HepG2 (cell line): ENCODE measurements at places on chromosomes 2 and 18. TPM values are rescaled to one million over a fixed set of nuclear protein-coding genes. Genes with fewer than 3 reads are reported as not detected.
A peak's percentile ranks its signal among the peaks of the same experiment; 100 is the strongest.

DNA sequence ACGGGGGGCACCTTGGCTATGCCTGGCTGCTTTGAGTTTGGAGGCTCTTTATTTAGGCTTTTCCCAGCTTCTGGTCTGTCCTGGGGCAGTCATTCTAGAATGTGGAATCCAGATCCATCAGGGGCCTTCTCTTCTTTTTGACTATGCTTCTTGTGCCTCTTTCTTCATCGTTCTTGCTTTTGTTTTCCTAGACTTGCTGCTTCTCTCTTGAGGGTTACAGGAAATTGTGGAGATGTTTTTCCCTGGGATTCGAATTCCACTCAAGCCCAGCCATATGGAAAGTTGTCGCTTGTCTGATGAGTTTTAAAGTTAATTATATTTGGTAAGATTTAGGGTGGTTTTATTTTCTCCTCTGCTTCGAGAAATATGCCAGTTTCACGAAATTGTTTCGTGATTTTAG lies 2.4 kb downstream of the GLI2 start:
- no peak for DNase-seq
- no peaks in the 10 kb centered on the region for H3K36me3 ChIP-seq
- H3K27me3 ChIP-seq, result peaks cover 24% of the 10 kb centered on the region
- no peak overlapping the region for H3K27ac ChIP-seq

Gene ZEB2
- 0.07 and 0.10 TPM in 2 replicates for polyA plus RNA-seq

Gene MAP3K19
- polyA plus RNA-seq, result not detected in 2 replicates

- no peaks in the 10 kb centered on the region for H3K27me3 ChIP-seq
- no peak for DNase-seq
Observed at GRCh38 chr2:150479075-150479915, 8.2 kb downstream of the RND3 start.

GRCh38 chr18:23825496-23825895 lies 136.2 kb downstream of the LAMA3 start:
- H3K4me3 ChIP-seq, result no peak overlapping the region
- no peaks in the 10 kb centered on the region for H3K36me3 ChIP-seq
- no peak overlapping the region for H3K27ac ChIP-seq

DNA sequence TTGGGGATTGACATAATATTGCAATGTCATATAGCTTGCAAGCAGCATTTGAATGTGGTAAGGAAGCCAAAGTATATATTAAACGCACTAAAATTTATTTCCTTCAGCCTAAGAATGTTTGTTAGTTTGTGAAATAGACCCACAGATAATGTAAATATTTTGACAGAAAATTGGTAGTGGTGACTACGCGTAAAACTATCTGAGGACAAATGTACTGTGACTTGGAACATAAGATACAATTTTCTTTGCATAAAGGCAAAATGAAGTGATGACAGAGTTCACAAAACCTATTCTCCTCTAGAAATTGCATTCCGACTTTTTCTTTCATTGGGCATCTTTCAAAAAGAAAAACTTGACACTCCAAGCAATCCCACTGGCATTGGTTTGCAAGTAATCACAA lies 411.1 kb upstream of the LRATD1 start:
- no peak overlapping the region for H3K4me3 ChIP-seq
- H3K27me3 ChIP-seq, result no peaks in the 10 kb centered on the region
- no peak overlapping the region for H3K27ac ChIP-seq
- H3K4me1 ChIP-seq, result no peaks in the 10 kb centered on the region

- no peaks in the 10 kb centered on the region for H3K27me3 ChIP-seq
- H3K4me1 ChIP-seq, result no peaks in the 10 kb centered on the region
- no peaks in the 10 kb centered on the region for H3K36me3 ChIP-seq
- DNase-seq, result no peak
Observed at GRCh38 chr18:13261661-13262357, 43.2 kb downstream of the LDLRAD4 start.

GRCh38 chr2:142874293-142874814 lies 3.1 kb upstream of the KYNU start:
- peaks cover 71% of the 10 kb centered on the region for H3K4me1 ChIP-seq
- no peaks in the 10 kb centered on the region; the same call in 2 of the 3 replicates for H3K36me3 ChIP-seq
- no peak overlapping the region for H3K4me3 ChIP-seq
- peak; percentile 88 for DNase-seq
- no peaks in the 10 kb centered on the region for H3K27me3 ChIP-seq

DNA sequence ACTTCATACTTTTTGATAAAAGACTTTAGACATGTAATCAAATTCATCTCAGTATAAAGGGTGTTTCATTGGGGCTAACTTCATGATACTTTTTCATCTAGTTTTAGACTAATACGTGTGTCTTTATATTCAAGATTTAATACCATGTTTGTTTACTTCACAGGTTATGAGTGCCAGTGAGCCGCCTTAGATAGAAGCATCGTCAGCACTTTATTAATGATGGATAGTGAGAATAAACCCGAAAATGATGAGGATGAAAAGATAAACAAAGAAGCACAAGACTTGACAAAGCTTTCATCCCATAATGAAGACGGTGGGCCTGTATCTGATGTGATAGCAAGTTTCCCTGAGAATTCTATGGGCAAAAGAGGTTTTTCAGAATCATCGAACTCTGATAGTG lies 33.1 kb downstream of the ZNF407 start:
- H3K36me3 ChIP-seq, result peaks cover 8% of the 10 kb centered on the region
- no peaks in the 10 kb centered on the region for H3K4me1 ChIP-seq
- H3K27ac ChIP-seq, result no peak overlapping the region
- no peak overlapping the region for H3K4me3 ChIP-seq
- DNase-seq, result no peak
- H3K27me3 ChIP-seq, result no peaks in the 10 kb centered on the region

- no peak overlapping the region for H3K27ac ChIP-seq
- H3K4me1 ChIP-seq, result no peaks in the 10 kb centered on the region
- no peak overlapping the region for H3K4me3 ChIP-seq
Observed at GRCh38 chr18:78501251-78501650, 478.4 kb upstream of the SALL3 start.
